Subcutaneous adipose tissue (tissue), 4 donors: ENCODE measurements at places on chromosomes 3 and 15. TPM values are rescaled to one million over a fixed set of nuclear protein-coding genes. Genes with fewer than 3 reads are reported as not detected.

Gene DNAH1
- total RNA-seq, result 17.2 TPM

Gene CHRM5
- total RNA-seq, result not detected

Gene TRPM1
- total RNA-seq, result not detected

Gene LYSMD2
- total RNA-seq, result 11.1 TPM

Gene FAM227B
- 1.1 TPM for total RNA-seq

Gene CLCN2
- 2.4 TPM for total RNA-seq

Gene CHRNB4
- total RNA-seq, result not detected

Gene CPA3
- 23.3 TPM for total RNA-seq

Gene GOLGA8J
- total RNA-seq, result not detected

Gene SLC6A11
- 0.16 TPM for total RNA-seq

Gene HGD
- total RNA-seq, result 0.68 TPM

Gene MYLK
- 76.6 TPM for total RNA-seq

Gene GOLGA6D
- total RNA-seq, result not detected

Gene LXN
- 17.0 TPM for total RNA-seq

Gene MORC1
- total RNA-seq, result not detected

Gene SEMA3G
- 97.3 TPM for total RNA-seq

Gene SPESP1
- total RNA-seq, result 5.9 TPM

Gene SLC30A4
- 9.0 TPM for total RNA-seq

Gene PLAAT1
- total RNA-seq, result not detected

Gene VILL
- total RNA-seq, result 6.8 TPM

Gene SLC2A2
- total RNA-seq, result not detected

Gene REC114
- total RNA-seq, result not detected

Gene CEP63
- total RNA-seq, result 39.2 TPM

Gene ILDR1
- total RNA-seq, result not detected

Gene CYP1A1
- 6.0 TPM for total RNA-seq

Gene CD80
- total RNA-seq, result 0.65 TPM

Gene CDHR4
- not detected for total RNA-seq

Gene MNS1
- total RNA-seq, result 1.2 TPM

Gene SLC28A2
- total RNA-seq, result not detected

Gene OR5AC2
- not detected for total RNA-seq

Gene AGBL1
- total RNA-seq, result not detected

Gene CLRN1
- total RNA-seq, result not detected

Gene NEK11
- total RNA-seq, result 5.5 TPM

Gene DUT
- 90.8 TPM for total RNA-seq

Gene EXD1
- total RNA-seq, result not detected

Gene GOLIM4
- 27.5 TPM for total RNA-seq

Gene ARHGEF26
- total RNA-seq, result 45.2 TPM

Gene RARRES1
- total RNA-seq, result 39.9 TPM

Gene NR1I2
- 0.68 TPM for total RNA-seq

Gene CX3CR1
- total RNA-seq, result 0.16 TPM

Gene PIGBOS1
- total RNA-seq, result 5.9 TPM
